ENCODE measurements at places on chromosomes 16 and 17.
A peak's percentile ranks its signal among the peaks of the same experiment; 100 is the strongest.

GRCh38 chr17:17055286-17056155, 13.3 kb downstream of the MPRIP start:
- DNase-seq: no peak

DNA sequence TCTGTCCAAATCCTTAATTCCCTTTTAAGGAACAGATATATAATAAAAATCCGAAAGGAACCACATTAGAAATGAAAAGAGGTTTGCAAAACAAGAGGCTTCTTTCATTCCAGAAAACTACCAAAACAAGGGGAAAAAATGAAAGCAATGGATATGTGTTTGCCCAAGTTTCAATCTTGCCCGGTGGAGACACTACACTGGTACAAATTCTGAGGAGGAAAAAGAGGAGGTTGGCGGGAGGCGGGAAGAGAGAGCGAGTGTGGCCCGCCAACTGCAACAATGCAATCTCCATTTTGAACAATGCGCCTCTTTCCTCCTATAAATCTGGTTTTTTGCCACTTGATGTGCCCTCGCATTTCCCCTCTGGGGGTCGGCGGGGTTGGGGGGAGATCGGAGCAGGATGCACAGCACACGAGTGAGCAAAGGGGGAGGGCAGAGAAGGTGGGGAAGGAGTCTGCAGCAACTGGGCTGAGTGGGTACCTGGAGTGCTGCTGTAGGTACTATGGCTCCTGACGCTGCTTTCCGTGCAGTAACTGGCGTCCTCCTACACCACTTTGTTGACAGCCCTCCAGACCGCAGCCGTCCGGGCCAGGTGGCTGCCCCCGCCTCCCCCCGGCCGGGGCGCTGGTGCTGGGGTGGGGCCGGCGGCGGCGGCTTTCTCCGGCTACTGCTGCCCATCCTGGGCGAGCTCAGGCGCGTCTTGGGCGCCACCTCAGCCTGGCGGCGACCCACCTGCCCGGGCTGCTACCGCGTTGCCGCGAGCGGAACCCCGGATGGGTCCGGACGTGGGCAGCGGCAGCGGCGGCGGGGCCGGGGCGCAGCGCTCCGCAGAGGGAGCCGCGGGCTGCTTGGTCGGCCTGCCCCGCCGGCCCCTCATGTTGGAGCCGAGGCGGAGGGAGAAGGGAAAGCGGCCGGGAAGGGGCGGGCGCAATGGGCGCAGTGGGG, 93.8 kb upstream of the PLEKHM1 start:
- DNase-seq: no peak

GRCh38 chr16:88368036-88368435, 14.7 kb upstream of the ZNF469 start:
- no peak for DNase-seq

- no peak for DNase-seq
These were observed 11.9 kb upstream of the GPRC5C start for GRCh38 chr17:74419928-74420411.

GRCh38 chr17:3693829-3694231, 2.1 kb downstream of the P2RX5 start:
- DNase-seq: no peak

GRCh38 chr16:11788914-11789313, 8.1 kb downstream of the ZC3H7A start:
- DNase-seq: no peak

GRCh38 chr17:59791603-59792457, 84.4 kb downstream of the VMP1 start:
- DNase-seq: peak; percentile 63

DNA sequence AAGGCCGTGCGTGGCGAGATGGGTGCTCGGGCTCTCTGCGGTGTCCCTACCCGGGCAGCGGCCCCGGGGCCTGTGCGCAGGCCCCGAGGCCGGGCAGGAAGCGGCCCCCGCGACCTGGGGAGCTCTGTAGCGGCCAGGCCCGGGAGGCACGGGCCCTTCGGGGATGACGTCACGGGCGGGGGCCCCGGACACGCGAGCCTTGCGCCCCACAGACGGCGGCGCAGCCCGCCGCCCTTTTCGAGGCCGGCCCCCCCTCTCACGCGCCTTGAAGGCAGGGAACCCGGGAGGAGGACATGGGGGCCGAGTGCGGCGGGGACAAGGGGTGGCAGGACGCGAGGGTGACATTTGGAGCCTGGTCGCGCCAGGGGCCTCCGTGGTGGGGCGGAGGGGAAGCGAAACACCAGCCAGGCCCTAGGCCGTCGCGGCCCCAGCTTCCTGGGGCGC, 1.1 kb downstream of the RAI1 start:
- no peak for DNase-seq

DNA sequence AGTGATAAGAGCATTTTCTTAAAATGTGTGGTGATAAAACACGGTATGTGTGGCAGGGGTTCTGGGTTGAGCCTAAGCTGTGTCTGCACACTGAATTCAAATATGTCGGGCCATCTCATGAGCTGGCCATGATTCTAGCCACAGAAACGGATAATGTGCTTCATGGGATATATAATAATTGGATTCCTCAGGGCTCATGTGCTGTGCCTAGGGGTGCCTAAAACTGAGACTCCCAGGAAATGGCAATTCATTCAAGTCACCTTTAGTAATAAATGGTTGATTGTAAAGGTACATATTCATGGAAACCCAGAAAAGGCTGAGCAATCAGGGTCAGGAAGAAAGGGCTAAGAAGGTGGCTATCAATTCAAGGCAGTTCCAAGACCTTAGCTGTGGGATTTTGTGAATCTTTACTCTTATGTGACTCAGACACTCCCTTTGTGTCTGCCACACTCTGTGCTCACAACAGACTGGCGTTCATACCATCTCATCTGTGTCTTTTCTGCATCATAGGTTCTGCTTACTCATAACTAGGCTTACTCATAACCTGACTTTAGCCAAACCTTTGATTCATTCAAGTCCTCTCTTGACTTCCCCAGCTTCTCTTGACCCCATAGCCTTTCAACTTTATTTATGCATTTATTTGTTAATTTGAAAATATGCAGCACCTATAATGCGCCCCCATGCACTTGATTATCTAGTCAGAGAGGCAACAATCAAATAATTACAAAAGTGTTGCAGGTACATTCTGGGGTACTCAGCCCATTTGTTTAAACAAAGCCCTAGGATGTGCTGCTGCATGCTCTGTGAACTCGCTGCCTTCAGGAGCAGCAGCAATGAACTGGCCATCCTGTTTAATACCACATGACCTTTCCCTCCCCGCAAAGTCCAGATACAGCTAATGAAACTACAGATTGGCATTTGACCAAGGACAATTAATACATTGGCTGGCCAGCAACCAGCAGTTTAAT, 28.4 kb upstream of the MED13 start:
- DNase-seq: peak; percentile 87

DNA sequence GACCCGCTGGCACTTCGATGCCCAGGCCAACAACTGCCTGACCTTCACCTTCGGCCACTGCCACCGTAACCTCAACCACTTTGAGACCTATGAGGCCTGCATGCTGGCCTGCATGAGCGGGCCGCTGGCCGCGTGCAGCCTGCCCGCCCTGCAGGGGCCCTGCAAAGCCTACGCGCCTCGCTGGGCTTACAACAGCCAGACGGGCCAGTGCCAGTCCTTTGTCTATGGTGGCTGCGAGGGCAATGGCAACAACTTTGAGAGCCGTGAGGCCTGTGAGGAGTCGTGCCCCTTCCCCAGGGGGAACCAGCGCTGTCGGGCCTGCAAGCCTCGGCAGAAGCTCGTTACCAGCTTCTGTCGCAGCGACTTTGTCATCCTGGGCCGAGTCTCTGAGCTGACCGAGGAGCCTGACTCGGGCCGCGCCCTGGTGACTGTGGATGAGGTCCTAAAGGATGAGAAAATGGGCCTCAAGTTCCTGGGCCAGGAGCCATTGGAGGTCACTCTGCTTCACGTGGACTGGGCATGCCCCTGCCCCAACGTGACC, 5.0 kb downstream of the WFIKKN2 start:
- DNase-seq: no peak

- DNase-seq: no peak
These were observed 38.3 kb upstream of the MAP3K14 start for GRCh38 chr17:45355087-45355486.

DNA sequence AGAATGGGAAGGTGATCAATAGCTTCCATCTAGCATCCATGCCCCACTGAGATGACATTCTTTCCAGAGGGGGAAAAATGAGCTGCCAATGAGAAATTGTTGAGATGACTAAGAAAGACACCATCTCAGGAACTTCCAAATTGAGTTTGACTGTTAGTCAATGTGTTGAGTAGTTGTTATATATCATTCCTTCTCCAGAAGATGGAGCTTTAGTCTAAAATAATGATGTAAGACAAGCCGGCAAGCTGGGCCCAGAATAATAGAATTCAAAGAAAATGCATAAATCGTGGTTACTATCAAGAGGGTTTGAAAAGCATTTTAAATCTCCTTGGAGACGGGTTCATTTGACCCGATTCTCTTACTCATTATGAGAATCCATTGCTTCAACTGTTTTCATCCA, 71.0 kb upstream of the ATF7IP2 start:
- no peak for DNase-seq

GRCh38 chr16:66478733-66479511, 51.8 kb downstream of the BEAN1 start:
- no peak for DNase-seq

- DNase-seq: no peak
These were observed 152.7 kb downstream of the SOX9 start for GRCh38 chr17:72273289-72274056.

DNA sequence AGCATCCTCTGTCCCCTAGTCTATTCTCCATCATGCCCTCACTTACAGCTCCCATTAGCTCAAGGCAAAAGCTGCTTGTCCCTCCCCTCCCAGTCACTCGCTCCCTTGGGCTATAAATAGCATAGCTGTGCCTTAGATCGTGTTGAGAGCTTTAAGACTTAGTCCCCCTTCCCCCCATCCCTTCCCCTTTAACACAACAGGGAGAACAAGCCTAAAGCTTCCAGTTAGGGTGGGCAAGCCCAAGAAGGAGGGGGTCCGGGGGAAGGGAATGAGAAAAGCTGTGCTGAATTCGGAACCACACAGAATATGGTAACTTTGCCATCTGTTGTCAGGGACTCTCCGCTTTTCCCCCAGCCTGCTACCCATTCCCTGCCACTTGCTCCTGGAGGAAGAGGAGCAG, 4.9 kb upstream of the HIGD1B start:
- DNase-seq: no peak

- DNase-seq: no peak
These were observed 391.9 kb upstream of the TNRC6C start for GRCh38 chr17:77566566-77567138.

- DNase-seq: no peak
These were observed 26.2 kb upstream of the RFFL start for GRCh38 chr17:35089586-35090296.

DNA sequence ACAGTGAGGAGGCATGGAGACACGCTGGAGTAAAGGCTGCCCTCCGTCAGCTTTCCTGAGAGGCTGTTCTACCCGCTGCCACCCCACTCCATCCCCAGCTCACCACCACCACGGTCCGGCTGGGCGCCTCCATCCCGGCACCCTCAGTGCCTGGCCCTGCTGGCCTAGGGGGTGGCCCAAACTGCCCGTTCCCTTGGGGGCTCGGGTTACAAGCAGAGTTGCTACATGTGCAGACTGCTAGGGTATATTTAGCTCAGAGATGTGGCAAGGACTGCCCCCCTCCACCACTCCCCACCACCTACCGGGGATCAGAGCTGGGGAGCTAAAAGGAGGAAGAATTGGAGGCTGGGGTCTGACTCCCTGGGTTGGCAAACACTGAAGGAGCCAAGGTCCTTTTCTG, 4.1 kb downstream of the CACNB1 start:
- no peak for DNase-seq

Data from non-pigmented ciliary epithelial cell (primary cell).